ENCODE measurements at places on chromosomes 6 and 20.

GRCh38 chr20:43923322-43923721 is 8.7 kb downstream of the TOX2 start:
- H3K27me3 ChIP-seq = peaks cover 4% of the 10 kb centered on the region
- H3K4me1 ChIP-seq = peaks cover 12% of the 10 kb centered on the region
- no peak for DNase-seq
- no peak overlapping the region for H3K27ac ChIP-seq
- H3K4me3 ChIP-seq = no peak overlapping the region

DNA sequence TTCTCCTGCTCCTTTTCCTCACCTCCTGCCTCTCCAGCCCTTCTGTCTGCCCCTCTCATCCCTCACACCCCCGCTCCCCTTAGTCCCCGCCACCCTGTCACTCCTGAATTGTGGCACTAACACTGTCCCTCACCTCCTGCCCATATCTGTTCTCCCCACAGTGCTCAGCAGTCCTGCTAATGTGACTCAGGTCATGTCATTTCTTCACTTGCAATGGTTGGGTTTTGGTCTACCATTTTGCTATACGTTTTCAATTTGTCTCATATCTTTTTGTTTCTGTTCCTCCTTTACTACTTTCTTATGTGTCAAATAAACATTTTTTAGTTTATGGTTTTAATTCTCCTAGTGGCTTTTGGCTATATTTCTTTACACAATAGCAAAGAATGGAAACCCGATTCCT is 1.3 kb upstream of the HLA-B start:
- H3K36me3 ChIP-seq = no peaks in the 10 kb centered on the region
- no peak overlapping the region for H3K4me3 ChIP-seq
- peaks cover 29% of the 10 kb centered on the region for H3K27me3 ChIP-seq
- peaks cover 3% of the 10 kb centered on the region for H3K4me1 ChIP-seq
- no peak overlapping the region for H3K27ac ChIP-seq

DNA sequence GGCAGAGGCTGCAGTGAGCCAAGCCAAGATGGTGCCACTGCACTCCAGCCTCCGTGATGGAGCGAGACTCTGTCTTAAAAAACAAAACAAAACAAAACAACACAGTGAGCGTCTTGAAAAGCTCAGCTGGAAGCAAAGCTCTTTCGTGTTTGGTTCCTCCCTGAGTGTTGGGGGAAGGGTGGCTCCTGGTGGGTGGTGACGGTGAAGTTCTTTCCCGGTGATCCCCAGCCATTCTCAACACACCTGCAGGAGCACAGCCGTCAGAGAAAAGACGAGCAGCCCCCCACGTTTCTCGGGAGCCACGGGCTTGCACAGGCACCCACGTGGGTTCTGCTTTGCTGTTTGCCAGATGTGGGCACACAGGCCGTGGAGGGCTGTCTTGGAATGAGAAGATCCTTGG is 3.2 kb downstream of the BHLHE23 start:
- no peak overlapping the region for H3K27ac ChIP-seq
- H3K4me1 ChIP-seq = no peaks in the 10 kb centered on the region
- DNase-seq = no peak
- H3K4me3 ChIP-seq = no peak overlapping the region
- no peaks in the 10 kb centered on the region for H3K36me3 ChIP-seq

GRCh38 chr6:129473546-129473945 is 236.4 kb downstream of the ARHGAP18 start:
- no peak overlapping the region for H3K4me3 ChIP-seq
- no peaks in the 10 kb centered on the region for H3K4me1 ChIP-seq
- no peaks in the 10 kb centered on the region for H3K27me3 ChIP-seq
- no peak overlapping the region for H3K27ac ChIP-seq
- DNase-seq = no peak

All from astrocyte (in vitro differentiated cells and primary cell).